ENCODE measurements at places on chromosomes 4 and X. TPM values are rescaled to one million over a fixed set of nuclear protein-coding genes. Genes with fewer than 3 reads are reported as not detected.

STPG2 gene
- total RNA-seq = 0.61 TPM

DCAF4L1 gene
- not detected for total RNA-seq

STATH gene
- not detected for total RNA-seq

DNA sequence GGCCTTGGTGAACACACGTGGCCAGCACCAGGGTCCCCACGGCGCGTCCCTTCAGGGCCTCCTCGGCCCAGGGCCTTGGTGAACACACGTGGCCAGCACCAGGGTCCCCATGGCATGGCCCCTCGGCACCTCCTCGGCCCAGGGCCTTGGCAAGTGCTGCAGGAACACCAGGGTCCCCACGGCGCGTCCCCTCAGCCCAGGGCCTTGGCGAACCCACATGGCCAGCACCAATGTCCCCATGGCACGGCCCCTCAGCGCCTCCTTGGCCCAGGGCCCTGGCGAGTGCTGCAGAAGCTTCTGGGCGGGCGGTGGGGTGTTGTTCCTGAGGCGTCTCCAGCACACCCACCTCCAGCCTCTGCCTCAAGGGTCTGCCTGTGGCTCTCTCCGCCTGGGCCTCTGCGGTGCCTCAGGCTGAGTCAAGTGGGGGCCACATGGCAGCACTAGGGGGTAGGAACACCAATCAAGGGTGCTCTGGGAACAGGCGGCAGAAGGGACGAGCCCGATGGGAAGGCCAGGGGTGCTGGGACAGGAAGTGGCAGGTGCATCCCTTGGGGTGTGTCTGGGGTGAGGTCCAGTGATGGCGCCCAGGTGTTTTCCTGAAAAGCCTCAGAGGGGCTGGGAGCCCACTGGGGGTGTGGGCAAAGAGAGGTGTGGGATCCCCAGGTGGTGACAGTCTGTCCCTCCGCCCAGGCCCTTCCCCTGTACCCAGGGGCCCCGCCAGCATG is 41.8 kb upstream of the CPLX1 start:
- no peak for DNase-seq

DNA sequence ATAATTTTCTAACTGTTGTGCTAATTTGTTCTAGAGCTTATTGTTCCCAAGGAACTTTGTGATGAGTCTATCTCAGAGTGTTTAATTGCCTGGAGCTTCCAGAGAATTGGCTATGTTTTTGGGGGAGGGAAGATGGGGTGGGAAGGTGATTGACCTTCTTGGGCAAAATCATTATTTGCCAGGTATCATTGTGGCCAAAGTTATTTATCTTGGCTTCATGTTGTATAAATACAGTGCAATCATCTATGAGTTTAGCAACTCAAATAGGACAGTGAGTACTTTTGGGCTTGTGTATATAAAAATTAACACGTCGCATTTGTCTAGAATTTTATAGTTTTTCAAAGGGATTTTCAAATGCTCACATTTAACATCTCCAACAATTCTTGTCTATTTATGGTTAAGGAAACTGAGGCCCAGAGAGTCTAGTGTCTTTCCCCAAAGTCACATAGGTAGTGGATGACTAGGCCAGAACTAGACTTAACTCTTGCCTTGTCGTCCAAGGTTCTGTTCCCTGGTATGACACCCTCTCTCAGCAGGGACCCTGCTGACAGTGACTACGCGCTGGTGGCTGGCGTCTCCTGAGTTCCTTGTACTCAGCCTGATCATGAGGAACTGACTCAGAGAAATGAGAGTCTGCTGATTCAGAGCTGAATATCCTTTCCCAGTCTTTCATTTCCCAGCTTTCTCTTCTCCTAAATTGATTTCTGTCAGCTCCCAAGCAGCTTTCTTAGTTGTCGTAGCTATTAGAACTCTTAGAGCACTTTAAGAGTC is 27.7 kb downstream of the FNIP2 start:
- DNase-seq = no peak

- DNase-seq = peak; percentile 86
These were observed 125.7 kb upstream of the NAP1L5 start for GRCh38 chr4:88823058-88823919.

- DNase-seq = no peak
These were observed 89.1 kb downstream of the FAM13A start for GRCh38 chr4:88967883-88968331.

- DNase-seq = no peak
These were observed 619.2 kb upstream of the GNPDA2 start for GRCh38 chr4:45345558-45345957.

Data from uterus (tissue), 4 donors.